ENCODE measurements at places on chromosomes 6 and 20. TPM values are rescaled to one million over a fixed set of nuclear protein-coding genes. Genes with fewer than 3 reads are reported as not detected.

GRCh38 chr20:57313230-57313629, 16.4 kb upstream of the SPO11 start:
- no peak for DNase-seq

DNA sequence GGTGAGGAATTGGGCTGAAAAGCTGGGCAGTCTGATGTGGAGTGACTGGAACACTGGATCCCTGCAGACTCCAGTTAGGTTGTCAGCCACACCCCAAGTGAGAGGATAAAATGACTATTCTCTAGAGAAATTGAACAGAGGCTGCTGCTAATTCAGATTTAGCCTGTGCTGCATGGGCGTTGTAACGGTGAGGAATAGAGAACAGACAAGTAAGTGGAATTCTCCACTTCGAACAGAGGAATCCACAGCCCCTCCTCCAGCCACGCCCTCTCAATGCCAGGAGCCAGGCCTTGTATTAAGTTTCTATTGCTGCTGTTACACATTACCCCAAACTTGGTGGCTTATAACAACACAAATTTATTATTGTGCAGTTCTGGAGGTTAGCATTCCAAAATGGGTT, 109.3 kb downstream of the CFAP61 start:
- no peak for DNase-seq

GRCh38 chr6:156563714-156564113, 213.5 kb upstream of the ARID1B start:
- no peak for DNase-seq

- DNase-seq = no peak
These were observed 172.4 kb downstream of the ADGB start for GRCh38 chr6:146770965-146771735.

PFDN4 gene
- total RNA-seq = 246 TPM

DNA sequence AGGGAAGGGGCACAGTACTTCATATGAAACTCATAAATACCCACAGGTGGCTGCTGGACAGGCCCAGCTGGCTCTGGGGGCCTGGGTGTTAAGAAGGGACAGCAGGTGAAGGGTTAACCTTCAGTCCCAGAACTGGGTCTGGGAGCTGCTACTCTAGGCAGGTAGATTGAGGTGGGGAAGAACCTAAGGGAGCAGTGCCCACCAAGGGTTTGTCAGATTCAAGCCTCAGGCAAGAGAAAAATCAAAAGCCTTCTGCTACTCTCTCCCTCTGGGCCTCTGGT, 5.6 kb downstream of the RPL10A start:
- DNase-seq = peak; percentile 18

- DNase-seq = no peak
These were observed 265.6 kb downstream of the SMOC2 start for GRCh38 chr6:168706471-168707177.

GRCh38 chr6:133957227-133957626, 4.2 kb downstream of the TBPL1 start:
- no peak for DNase-seq

DNA sequence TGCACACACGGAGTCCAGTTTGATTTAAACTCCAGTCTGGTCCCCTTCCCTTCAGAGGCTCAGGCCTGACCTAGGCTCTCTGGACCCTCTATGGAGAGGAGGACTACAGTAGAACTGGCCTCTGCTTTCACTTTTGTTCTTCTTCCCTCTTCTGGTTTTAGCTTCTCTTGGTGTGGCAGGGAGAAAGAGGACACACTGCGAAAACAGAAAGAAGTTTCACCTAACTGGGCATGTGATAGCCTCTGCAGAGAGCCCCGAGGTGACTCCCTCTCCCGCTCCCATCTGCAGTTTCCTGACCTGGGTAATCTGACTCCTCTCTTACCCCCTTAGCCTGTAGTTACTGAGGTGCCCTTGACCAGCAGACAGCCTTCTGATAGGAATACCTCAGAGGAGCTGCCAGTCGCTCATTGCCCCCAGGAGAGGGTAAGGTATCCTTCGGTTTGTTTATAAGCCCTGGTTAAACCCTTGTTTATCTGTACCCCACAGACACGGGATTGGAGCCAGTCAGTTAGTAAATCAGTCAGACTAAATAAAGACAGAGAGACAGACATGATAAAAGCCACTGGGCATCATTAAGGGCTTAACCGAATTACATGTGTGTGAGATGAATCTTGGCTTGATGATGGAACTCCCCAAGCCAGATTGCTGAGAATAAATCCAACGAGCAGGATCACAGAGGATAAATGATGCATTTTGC, 12.0 kb upstream of the DTNBP1 start:
- peak; percentile 26 for DNase-seq

CCN5 gene
- not detected for total RNA-seq

DNA sequence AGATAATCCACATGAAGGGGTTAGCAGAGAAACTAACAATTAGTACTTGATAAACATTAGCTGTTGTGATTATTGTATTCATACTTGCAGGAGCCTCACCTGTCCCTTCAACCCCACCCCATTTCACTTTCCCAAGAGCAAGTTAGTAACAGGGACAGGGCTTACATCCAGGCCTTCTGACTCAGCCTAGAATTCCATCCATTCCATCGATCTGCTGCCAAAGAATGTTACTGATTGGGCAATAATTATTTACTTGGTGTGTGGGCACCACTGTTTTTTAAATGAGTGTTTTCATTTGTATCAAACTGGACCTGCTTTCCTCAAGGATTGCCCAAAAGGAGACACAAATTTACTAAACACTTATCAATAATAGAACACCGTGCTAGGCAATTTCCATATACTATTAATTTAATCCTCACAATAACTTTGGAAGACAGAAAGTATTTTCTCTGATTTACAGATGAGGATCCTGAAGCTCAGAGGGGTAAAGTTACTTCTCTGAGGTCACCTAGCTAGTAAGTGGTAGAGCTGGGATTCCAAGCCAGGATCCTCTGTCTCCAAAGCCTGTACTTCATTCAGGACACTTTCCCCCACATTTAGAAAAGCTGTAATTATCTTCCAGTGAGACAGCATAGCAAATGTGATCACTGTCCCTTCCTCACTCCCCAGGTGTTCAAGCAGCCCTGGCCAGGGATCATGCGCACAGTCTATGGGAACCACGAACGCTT, 32.8 kb downstream of the GSS start:
- DNase-seq = peak; percentile 88

DNA sequence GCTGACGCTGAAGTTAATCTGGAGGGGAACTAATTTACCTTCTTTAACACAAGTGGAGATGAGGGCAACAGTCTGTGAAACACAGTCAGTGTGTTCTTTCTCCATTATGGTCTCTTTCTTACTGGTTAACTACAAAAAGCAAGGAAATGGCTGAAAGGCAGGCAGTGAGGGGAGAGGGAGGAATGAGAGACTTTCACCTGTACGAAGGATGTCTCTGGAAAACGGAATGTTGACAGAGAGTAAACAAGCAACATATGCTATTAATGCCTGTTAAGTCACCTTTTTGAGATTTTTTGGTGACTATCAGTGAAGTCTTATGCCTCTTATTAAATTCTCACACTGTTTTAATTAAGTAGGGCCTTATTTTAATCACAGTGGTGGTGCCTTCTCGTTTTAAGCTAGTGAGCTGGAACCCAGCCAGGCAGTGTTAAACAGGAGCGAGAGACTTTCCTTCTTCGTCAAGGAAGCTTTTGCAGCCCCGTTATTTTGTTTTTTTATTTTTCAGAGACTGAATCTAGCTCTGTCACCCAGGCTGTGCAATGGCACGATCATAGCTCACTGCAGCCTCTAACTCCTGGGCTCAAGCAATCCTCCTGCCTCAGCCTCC, 165.6 kb downstream of the ATXN1 start:
- DNase-seq = no peak

GRCh38 chr6:35948725-35949124, 27.8 kb upstream of the SRPK1 start:
- DNase-seq = peak; percentile 55

- DNase-seq = peak; percentile 61
These were observed at the start of gene GNAS for GRCh38 chr20:58852543-58853271. Gene GNAS, plus strand, starts transcription at chr20:58852716.

GRCh38 chr20:10171864-10172751, 46.5 kb upstream of the SNAP25 start:
- peak; percentile 93 for DNase-seq
